Activated naive CD4-positive, alpha-beta T cell treated with anti-CD3 and anti-CD28 coated beads for 36 hours (primary cell): ENCODE measurements at places on chromosomes 16 and 17. TPM values are rescaled to one million over a fixed set of nuclear protein-coding genes. Genes with fewer than 3 reads are reported as not detected.

- H3K4me1 ChIP-seq: peaks cover 22% of the 10 kb centered on the region
- H3K27me3 ChIP-seq: peaks cover 57% of the 10 kb centered on the region
- H3K36me3 ChIP-seq: no peaks in the 10 kb centered on the region
These were observed 4.1 kb downstream of the BICDL2 start for GRCh38 chr16:3032624-3033023.

- peaks cover 37% of the 10 kb centered on the region for H3K36me3 ChIP-seq
- H3K27ac ChIP-seq: no peak overlapping the region
- H3K27me3 ChIP-seq: no peaks in the 10 kb centered on the region
- no peak for DNase-seq
- H3K4me1 ChIP-seq: no peaks in the 10 kb centered on the region
- no peak overlapping the region for H3K4me3 ChIP-seq
These were observed 43.7 kb upstream of the METRNL start for GRCh38 chr17:83035722-83036121.

GRCh38 chr17:49437696-49438435 lies 23.2 kb upstream of the PHB1 start:
- no peak overlapping the region for H3K27ac ChIP-seq
- no peak overlapping the region for H3K4me3 ChIP-seq
- DNase-seq: no peak

DNA sequence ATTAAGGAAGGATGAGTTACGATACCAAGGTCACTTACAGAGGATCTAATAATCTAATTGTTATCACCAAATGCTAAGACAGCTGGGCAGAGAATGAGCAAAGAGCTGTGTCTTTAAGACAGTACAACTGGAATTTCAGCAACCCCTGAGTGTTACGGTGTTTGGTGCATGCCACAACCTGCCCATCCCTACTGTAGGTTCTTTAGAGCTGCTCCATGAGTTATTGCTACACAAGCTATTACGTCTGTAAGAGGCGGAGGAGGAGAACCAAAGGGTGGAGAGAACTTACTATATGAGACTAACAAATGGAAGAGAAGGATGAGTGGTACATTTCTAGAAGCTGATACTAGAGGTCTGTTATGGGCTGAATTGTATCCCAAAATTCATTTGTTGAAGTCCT lies 14.2 kb upstream of the C17orf78 start:
- peaks cover 3% of the 10 kb centered on the region for H3K36me3 ChIP-seq
- no peak for DNase-seq
- H3K4me1 ChIP-seq: peaks cover 19% of the 10 kb centered on the region
- H3K27ac ChIP-seq: no peak overlapping the region
- no peaks in the 10 kb centered on the region for H3K27me3 ChIP-seq

DBF4B gene
- total RNA-seq: 28.5 TPM

DNA sequence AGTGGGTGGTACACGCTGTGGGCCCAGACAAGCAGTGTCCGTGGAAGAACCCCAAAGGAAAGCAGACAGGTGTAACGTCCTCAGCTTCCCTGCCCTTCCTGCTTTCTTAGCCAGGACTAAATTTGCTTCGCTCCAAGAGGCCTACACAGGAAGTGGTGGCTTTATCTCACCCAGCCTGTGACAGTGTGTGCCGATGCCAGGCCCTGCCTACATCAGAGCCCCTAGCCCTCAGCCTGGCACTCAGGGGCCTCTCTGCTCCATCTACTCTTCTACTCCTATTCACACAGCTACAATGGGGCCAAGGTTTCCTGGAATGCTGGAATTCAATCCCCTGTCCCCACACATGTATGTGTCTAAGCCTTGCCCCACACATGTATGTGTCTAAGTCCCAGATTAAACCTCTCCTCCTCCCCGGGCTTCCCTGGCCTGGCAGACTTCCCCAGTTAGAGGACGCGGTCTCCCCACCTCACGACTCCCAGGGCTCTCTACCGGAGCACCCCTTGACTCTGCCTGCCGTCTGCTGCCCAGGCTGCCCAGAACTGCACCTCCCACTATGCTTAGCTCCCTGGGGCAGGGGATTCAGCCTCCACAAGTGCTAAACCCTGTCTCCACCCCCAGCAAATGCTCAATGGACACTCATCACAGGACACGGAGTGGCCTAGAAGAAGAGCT lies 8.2 kb downstream of the PGAP3 start:
- peak overlapping the region; percentile 83 for H3K27ac ChIP-seq
- H3K4me1 ChIP-seq: peaks cover 52% of the 10 kb centered on the region
- no peaks in the 10 kb centered on the region for H3K27me3 ChIP-seq
- peak; percentile 58 for DNase-seq

SLC12A4 gene
- total RNA-seq: 28.9 TPM

DNA sequence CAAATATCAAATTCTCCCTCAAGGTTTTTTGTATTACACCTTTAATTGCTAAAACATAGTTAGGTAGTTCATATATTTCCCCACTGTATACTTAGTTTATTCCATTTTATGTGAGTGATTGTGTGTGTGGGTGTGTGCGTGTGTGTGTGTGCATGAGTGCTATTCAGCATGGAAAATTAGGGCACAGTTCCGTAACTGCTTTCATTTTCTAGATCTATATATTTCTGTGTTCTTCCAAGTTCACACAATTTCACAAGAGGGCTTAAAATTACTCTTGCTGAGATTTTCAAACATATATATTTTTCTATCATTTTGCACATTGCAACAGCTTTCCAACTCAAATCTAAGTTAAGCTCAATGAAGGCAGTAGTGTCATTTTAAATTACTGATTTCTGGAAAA lies 782.9 kb upstream of the SOX9 start:
- H3K27ac ChIP-seq: no peak overlapping the region
- no peaks in the 10 kb centered on the region for H3K36me3 ChIP-seq
- no peak overlapping the region for H3K4me3 ChIP-seq
- no peak for DNase-seq

GRCh38 chr16:12186774-12187335 lies 210.3 kb downstream of the SNX29 start:
- DNase-seq: no peak
- H3K36me3 ChIP-seq: no peaks in the 10 kb centered on the region
- H3K4me3 ChIP-seq: no peak overlapping the region

TPSB2 gene
- total RNA-seq: not detected

DNA sequence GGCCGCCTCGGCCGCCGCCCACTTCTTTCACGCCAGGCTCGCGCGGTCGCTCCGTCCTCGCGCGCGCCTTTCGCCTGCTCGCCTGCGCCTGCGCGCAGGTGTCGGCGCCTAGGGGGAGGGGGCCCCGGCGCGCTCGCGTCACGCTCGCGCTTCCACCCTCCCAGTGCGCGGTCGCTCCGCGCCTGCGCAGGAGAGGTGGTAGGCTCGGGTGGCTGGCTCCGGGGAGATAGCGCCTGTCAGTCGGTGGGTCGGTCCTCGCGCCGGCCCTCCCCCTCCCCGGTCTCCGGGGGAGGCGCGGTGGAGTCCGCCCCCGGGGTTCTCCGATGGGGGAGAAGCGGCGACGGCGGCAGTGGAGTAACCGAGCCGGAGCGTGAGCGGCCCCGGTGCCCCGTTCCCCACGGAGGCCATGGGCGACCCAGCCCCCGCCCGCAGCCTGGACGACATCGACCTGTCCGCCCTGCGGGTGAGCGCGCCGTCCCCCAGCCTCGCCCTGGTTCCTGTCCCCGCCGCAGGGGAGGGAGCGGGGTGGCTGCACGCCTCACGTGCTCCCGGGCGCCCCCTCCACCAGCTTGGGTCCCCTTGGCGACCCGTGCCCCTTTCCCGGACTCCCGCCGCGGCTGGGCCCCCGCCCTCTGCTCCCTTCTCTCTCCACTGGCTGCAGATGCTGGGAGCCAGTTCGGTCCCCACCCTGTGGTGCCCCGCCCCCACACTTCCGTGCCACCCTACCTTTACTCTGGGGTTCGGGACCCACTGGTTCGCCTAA lies at the start of gene MINK1:
Gene MINK1, plus strand, starts transcription at position 163 of the 763 bp plus-strand sequence. Its CDS starts 244 bp downstream, at position 407.
- peak within 1 kb of the TSS; percentile 83 for H3K27ac ChIP-seq
- peak; percentile 82 for DNase-seq
- H3K4me1 ChIP-seq: peaks cover 27% of the 10 kb centered on the region
- H3K27me3 ChIP-seq: no peaks in the 10 kb centered on the region
- H3K36me3 ChIP-seq: no peaks in the 10 kb centered on the region

GRCh38 chr16:49631187-49632041 lies 224.5 kb downstream of the ZNF423 start:
- no peak overlapping the region for H3K4me3 ChIP-seq
- no peak for DNase-seq
- no peaks in the 10 kb centered on the region for H3K27me3 ChIP-seq
- H3K4me1 ChIP-seq: no peaks in the 10 kb centered on the region
- no peak overlapping the region for H3K27ac ChIP-seq

GRCh38 chr16:52283018-52283417 lies 263.9 kb downstream of the TOX3 start:
- H3K27ac ChIP-seq: no peak overlapping the region
- H3K4me1 ChIP-seq: no peaks in the 10 kb centered on the region
- H3K4me3 ChIP-seq: no peak overlapping the region
- no peaks in the 10 kb centered on the region for H3K36me3 ChIP-seq
- peaks cover 2% of the 10 kb centered on the region for H3K27me3 ChIP-seq

- DNase-seq: no peak
- H3K36me3 ChIP-seq: peaks cover 4% of the 10 kb centered on the region
- peaks cover 53% of the 10 kb centered on the region for H3K4me1 ChIP-seq
- H3K27ac ChIP-seq: peak overlapping the region; percentile 88
- H3K27me3 ChIP-seq: no peaks in the 10 kb centered on the region
These were observed 1.7 kb downstream of the TMEM170A start for GRCh38 chr16:75462806-75463205.

- no peak for DNase-seq
- H3K4me3 ChIP-seq: no peak overlapping the region
- no peak overlapping the region for H3K27ac ChIP-seq
- no peaks in the 10 kb centered on the region for H3K4me1 ChIP-seq
- H3K27me3 ChIP-seq: no peaks in the 10 kb centered on the region
- no peaks in the 10 kb centered on the region for H3K36me3 ChIP-seq
These were observed 112.8 kb downstream of the IRX5 start for GRCh38 chr16:55043499-55043898.

DNA sequence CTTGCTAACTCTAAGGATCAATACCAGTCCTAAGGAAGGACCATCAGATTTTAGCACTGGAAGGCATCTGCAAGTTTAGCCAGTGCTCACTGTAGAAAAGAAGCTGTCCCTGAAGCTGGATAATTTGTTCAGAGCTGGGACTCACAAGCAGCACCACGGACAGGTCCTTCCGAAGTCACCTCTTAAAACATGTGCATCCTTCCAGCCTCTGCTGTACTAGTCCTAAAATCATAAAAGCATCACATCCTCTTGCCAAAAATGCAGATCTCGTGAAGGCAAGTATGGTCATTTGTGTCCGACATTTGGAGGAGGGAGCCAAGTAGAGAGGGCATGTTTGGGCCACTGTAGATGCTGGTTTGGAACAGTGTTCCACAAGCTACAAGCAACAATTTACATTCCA lies 506.9 kb downstream of the RBFOX1 start:
- no peak overlapping the region for H3K27ac ChIP-seq
- no peaks in the 10 kb centered on the region for H3K4me1 ChIP-seq
- no peaks in the 10 kb centered on the region for H3K27me3 ChIP-seq
- H3K4me3 ChIP-seq: no peak overlapping the region
- no peaks in the 10 kb centered on the region for H3K36me3 ChIP-seq

DNA sequence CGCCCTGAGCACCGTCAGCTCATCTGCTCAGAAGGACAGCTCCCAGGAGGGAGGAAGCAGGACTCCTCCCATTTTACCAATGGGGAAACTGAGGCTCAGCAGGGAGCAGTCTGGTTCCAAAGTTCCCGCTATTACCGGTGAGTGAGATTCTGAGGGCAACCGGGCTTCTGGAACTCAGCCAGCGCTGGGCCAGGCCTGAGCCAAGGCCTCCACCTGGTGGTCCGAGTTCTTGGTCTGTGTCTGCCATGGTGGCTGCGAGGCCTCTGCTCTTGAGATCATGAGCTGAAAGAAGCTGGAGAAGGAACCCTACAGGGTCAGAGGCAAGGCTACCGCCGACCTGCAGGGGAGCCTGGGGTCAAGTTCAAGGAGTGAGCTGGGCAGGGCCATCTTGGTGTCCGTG lies 110.8 kb upstream of the GSE1 start:
- H3K36me3 ChIP-seq: no peaks in the 10 kb centered on the region
- H3K27me3 ChIP-seq: no peaks in the 10 kb centered on the region
- H3K27ac ChIP-seq: no peak overlapping the region

GUCY2D gene
- total RNA-seq: not detected

GRCh38 chr17:72489272-72489641 lies 368.4 kb downstream of the SOX9 start:
- no peak overlapping the region for H3K4me3 ChIP-seq
- no peaks in the 10 kb centered on the region for H3K36me3 ChIP-seq
- H3K27me3 ChIP-seq: peaks cover 4% of the 10 kb centered on the region
- no peaks in the 10 kb centered on the region for H3K4me1 ChIP-seq

DNA sequence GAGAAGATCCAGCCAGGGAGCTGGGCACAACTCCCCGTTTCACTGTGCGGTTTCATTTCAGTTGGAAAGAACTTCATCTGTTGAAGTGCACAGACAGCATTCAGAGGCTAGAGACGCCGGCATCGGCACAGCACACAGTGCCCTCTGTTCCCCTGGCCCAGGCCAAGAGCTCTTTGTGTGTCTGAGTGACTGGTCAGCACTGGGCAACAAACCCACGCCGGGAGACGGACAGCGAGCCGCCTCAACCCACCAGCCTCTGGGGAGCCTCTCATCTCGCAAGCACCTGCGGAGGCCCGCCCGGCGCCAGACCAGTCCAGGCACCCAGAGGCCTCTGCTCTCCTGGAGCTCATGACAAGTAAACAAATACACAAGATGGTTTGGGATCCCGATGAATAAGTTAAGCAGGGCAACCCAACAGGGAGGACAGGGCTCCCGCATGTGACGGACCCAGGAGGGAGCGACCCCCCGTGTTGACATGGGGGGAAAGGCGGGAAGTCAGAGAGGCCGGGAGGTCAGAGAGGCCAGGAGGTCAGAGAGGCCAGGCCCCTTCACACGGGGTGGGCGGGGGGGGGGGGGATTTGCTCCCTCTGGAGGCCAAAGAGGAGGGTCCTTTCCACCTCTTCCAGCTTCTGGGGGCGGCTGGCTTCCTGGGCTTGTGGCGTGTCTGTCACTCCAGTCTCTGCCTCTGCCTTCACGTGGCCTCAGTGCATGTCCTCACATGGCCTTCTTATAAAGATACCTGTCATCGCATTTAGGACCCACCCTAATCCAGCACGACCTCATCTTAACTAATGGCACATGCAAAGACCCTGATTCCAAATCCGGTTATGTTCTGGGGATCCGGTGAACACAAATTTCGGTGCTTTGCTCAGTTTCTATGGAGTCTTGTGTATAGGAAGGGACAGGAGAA lies 25.8 kb upstream of the KLHDC4 start:
- H3K36me3 ChIP-seq: no peaks in the 10 kb centered on the region
- H3K4me1 ChIP-seq: no peaks in the 10 kb centered on the region
- H3K4me3 ChIP-seq: no peak overlapping the region
- H3K27me3 ChIP-seq: no peaks in the 10 kb centered on the region

GRCh38 chr17:63431939-63432804 lies 13.9 kb downstream of the CYB561 start:
- no peak for DNase-seq
- no peaks in the 10 kb centered on the region for H3K36me3 ChIP-seq
- H3K4me3 ChIP-seq: no peak overlapping the region
- H3K4me1 ChIP-seq: peaks cover 18% of the 10 kb centered on the region

DNA sequence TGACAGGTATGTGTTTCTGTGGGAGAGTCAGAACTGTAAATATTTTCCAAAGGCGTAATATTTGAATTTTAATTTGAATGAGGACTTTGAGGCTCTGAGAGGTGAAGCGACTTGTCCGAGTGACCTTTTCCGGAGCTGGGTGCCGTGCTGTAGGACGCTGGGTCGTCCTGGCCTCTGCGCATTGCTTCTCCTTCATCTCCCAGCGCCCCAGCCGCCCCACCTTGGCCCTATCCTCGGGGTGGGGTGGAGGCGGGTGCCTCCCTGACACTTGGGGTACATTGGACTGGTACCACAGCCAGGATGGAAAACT lies 147.8 kb downstream of the SPECC1 start:
- H3K36me3 ChIP-seq: no peaks in the 10 kb centered on the region
- peaks cover 7% of the 10 kb centered on the region for H3K4me1 ChIP-seq

ST6GALNAC1 gene
- 1.1 TPM for total RNA-seq

SLC13A2 gene
- not detected for total RNA-seq
